NCI-H2171 (cell line): ENCODE measurements at places on chromosomes 16 and 17.
A peak's percentile ranks its signal among the peaks of the same experiment; 100 is the strongest.

DNA sequence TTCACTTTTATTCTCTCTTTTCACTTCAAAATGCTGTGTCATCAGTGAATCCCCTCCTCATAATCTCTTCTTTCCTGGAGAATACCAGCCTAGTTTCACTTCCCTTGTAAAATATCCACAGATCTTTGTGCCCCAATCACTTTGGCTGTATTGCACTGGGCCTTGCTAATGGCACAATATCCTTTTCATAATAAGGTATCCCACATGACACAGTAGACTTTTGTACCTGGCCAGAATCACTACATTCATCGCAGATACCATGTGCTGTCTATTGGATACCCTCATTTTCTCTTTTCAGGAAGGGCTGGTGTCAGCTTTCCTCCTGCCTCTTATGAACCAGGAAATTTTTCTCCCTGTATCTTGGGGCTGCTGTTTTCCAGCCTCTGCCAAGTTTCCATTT is 25.7 kb upstream of the TOX3 start:
- DNase-seq = no peak

DNA sequence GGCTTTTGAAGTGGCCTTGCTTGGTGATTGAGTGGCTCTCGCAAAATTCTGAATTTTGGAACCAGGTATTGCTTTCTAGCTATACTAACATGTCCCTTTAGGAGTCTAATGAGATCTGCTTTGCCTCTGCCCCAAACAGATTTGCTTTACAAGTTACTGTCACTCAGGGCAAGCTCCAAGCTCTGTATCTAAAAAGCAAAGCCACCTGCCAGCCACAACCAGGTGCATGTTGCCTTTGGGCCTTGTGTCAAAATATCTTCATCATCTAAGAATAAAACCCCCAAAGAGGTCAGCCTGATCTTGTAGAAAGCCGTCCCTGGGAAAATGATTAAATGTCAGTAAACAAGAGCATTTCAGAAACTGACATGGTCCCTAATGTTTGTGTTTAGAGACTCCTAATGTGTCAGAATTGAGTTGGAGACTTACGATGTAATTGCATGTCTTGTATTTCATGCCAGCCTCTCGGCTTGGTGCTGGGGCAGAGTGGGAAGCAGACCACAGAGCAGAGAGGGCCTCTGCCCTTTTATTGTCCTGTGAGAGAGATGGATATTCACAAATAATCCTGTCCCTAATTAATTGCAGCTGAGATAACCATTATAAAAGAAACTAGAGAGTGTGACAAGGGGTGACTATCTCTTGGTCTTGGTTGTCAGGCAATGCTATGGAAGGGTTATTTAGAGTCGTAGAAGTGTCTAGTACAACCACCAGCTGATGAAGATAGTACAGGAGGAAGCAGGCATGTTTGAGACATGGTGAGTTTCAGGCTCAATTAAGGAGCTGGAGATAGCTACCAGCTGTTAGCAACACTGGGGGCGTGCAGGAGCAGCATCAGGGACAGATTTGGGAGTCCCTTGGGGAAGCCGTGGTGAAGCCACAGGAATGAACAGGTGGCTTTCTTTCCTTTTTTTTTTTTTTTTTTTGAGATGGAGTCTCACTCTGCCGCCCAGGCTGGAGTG is 90.7 kb downstream of the PITPNC1 start:
- peak; percentile 96 for DNase-seq

GRCh38 chr17:36132421-36132831 is 28.8 kb downstream of the CCL4 start:
- DNase-seq = no peak

GRCh38 chr16:53664724-53665345 is 38.8 kb downstream of the RPGRIP1L start:
- DNase-seq = no peak

DNA sequence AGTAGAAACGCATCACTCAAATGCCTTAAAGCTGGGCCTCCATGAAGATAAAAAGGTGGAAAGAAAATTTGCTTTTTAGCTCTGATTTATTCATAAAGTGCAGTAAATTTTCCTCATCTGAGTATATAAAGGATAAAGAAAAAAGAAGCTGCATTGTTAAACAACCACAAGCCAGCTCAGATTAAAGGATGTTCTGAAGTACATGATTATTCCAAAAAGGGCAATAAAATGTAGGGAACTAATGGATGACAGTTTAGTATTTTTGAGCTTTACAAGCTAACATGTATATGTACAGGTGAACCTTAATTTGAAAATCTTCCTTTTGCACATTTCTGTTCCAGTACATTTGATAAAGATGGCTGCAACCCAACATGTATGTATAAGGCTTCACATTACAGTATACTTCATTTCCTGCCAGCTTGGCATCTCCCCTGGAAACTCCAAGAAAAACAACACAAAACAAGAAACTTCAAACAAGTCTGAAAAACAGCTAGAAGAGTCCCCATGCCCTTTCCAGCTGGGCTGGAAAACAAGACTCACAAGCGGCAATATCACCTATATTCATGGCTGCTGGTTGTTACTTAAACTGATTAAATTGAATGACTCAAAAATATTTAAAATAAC is 225.7 kb downstream of the CEP112 start:
- no peak for DNase-seq

DNA sequence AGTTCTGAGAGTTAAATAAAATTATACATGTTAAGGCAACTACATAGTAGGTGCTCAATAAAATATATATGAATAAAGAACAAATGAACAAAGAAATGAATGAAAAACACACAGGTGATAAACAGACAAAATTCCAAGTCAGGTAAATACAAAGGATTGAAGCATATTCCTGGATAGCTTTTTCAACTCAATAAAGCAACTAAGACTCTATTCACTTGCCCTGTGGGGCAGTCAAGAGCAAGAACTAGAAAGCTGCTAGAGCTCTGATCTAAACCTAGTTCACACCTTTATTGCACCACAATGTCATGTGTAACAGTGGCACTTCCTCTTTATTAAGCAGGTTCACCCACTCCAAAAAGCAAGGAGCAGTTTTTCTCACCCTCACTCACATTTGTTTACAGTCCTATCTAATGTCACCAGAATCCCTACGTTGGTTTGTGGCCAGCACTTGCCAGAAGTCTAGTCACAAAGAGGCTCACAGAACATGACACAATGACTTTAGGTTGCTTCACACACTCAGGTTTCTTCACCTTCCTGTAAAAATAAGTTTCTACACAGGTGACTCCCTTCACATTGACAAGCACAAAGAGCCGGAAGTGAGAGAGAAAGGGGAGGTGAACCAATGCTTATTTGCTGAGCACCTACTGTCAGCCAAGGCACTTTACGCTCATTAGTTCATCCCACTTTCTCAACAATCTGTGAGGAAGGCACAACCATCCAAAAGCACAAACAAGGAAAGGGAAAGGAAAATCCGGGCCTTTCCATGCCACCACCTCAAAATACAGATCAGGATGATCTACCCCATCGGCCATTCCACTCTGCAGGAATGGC is 70.8 kb downstream of the XPO6 start:
- DNase-seq = no peak

- DNase-seq = no peak
Observed at GRCh38 chr17:61668486-61668885, 77.5 kb upstream of the NACA2 start.

DNA sequence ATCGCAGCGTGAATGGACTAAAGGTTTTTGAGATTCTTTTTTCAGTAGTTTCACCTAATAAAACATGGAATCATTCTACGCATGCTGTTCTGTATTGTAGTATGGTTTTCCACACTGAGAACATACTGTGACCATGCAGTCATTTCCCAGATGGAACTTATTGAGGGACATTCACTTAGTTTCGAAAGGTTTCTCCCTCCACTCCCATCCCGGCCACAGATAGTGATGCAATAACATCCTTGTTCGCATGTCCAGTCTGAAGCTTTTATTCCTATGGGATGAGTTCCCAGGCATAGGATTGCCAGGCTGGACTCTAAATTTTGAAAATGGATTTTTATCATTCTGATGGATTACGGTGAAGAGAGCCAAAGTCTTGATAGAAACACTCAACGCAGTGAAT is 420.4 kb downstream of the WWOX start:
- DNase-seq = no peak

- DNase-seq = no peak
Observed at GRCh38 chr16:29658705-29659104, 4.3 kb upstream of the SPN start.

DNA sequence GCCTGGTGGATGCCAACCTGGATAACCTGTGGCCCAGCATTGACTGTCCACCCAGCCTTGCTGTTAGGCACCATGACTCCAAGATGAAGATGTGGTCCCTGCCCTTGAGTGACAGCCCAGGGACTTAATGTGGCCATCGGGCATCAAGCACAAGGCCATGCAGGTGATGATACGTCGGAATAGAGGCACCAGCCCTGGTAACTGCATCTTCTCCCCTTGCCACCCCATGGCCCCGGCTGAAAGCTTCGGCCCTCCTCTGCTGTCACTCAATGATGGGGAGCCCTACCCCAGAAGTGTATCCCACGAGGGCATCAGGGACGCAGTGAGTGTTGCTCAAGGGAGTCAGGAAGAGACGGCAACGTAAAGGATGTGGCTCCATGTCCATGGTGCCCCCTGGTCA is 2.0 kb downstream of the NT5C start:
- DNase-seq = no peak

- DNase-seq = no peak
Observed at GRCh38 chr17:8489841-8490240, 54.2 kb downstream of the NDEL1 start.

GRCh38 chr17:70271672-70272071 is 102.3 kb downstream of the KCNJ2 start:
- peak; percentile 77 for DNase-seq

DNA sequence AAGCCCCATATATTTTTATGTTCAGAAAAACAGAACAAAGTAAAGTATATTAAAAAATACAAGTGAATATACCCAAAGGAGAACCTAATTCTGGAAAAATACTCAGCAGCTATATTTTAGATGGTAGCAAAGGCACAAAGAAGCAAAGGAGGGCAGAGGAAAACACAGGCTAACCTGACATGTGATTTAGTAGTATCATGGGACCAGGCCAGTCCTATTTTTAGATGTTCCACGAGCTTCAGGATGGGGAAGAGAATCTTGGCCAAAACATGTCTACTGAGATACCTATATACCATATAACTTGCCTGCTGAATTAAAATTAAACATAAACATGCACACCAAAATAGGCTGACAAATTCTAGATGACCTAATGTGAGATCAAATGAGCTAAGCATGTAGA is 32.9 kb downstream of the SMYD4 start:
- DNase-seq = no peak

- DNase-seq = no peak
Observed at GRCh38 chr16:86814256-86814655, 235.9 kb downstream of the FOXL1 start.

DNA sequence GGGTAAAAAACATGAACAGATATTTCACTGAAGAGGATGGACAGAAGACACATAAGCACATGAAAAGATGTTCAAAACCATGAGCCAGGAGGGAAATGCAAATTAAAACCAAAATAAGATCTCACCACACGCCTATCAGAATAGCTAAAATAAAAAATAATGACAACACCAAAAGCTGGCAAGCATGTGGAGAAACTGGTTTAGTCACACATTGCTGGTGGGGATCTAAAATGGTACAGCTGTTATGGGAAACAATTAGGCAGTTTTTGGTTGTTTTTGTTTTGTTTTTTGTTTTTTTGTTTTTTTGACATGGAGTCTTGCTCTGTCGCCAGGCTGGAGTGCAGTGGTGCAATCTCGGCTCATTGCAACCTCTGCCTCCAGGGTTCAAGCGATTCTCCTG is 44.7 kb upstream of the TEKT3 start:
- no peak for DNase-seq

DNA sequence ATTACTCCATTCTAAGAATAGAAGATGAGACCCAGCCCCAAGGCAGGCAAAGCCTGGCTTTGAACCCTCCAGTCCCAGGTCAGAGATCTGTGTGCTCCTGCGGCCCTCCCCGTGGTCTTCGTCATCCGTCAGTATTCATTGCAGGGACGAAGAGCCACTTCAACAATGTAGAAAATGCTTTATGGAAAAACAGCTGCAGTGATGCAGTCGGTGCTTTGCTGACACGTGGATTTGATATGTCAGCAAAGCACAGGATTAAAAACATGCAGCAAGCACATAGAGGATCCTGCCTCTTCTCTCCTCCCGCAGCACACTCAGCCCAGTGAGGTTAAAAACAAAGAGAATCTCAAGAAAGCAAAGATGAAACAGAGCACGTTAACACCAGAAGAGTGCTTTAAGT is 117.1 kb upstream of the AXIN2 start:
- DNase-seq = no peak
